ENCODE measurements at places on chromosomes 1 and 21.

GRCh38 chr1:210129092-210129491 is 103.5 kb upstream of the SERTAD4 start:
- DNase-seq = no peak

DNA sequence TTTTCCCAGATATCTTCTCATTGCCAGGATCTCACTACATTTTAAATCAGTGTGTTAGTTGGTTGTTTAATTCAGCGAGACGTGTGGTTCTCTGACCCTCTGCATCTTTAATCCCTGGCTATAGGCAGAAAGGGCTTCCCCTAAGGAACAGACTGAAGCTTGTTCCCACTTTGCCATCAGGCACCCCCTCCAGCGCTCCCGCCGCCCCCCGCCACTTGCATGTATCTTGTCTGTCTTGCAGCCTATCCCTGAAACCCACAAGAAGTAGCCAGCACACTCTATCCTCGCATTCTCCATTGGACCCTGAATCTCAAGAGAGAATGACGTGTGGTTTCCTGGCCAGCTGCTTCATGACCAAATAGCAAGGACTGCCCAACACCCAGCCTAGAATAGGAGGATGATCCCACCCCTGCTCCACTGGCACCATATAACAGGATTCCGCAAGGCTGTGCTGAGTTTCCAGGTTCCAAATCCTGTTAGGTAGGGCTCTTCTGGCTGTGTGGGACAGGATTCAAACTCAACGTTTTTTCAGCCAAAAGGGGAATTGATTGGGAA is 7.8 kb downstream of the CLDN19 start:
- DNase-seq = no peak

DNA sequence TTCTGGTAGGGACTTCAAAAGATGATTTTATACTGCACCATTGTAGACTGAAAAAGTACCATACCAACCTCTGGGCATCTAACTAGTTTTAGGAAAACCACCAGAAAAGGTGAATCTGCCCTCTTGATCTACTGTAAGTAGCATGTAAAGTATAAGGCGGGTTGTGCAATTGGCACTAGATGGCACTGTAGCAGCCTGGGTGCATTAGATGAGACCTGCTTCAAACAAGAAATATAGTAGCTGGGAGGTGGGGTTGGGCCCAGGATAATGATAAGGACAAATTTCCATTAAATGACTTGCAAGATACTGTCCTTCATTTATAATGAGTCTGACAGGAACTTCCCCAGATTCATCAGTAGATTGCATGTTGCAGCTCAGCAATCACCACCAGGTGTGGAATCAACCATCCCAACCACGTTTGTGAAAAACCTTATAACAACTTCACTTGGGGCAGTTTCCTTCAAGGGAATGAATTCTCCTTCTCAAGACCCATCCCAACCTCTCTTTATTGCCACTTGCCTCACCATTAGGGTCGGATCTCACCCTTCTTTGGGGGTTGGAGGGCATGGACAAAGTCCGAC is 37.3 kb upstream of the IL10 start:
- DNase-seq = no peak

DNA sequence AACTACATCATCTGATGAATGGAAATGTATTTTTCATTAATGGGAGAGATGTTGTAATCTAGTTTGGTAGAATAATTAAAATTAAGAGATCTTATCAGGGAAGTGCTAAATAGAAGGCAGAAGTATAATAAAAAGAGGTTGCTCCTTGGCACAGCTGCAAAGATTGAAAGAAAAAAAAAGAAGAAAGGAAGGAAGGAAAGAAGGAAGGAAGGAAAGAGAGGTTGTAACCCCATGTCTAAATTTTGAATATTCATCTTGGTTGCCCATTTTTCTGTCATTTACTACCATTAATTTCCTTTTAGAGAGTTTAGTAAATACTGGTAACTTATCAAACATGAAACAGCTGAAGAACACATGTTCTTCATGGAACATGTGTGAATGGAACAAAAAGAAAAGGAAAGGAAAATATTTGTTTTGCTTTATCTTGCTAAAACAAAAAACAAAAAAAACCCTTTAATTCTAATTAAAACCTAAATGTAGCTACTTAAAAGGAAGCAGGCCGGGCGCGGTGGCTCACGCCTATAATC is 10.5 kb upstream of the MDM4 start:
- no peak for DNase-seq

All from stimulated activated CD4-positive, alpha-beta T cell treated with anti-CD3 and anti-CD28 coated beads, Interleukin-15, amount 100 ng/mL, for 1 hour (primary cell).